NCI-H345 (cell line): ENCODE measurements at places on chromosomes 13 and 19.

DNA sequence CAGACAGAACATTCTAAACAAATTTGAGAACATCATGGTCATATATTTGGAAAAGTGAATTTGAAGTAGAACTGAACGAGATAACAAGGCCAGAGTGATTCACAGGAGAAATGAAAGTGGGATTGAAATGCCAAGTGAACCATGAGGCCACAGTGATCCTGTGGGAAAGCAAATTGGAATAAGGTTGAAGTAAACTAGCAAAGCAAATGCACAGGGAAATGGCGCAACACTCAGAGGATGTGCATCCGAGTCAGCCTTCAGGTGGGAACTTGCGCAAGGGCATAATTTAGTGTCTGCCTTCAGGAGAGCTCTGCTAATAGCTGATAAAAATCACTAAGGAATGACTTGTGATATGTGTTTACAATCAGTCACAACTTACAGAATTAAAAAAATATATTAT lies 696.6 kb downstream of the LIG4 start:
- no peak for DNase-seq

- no peak for DNase-seq
Observed at GRCh38 chr13:60689571-60689970, 292.6 kb downstream of the TDRD3 start.

DNA sequence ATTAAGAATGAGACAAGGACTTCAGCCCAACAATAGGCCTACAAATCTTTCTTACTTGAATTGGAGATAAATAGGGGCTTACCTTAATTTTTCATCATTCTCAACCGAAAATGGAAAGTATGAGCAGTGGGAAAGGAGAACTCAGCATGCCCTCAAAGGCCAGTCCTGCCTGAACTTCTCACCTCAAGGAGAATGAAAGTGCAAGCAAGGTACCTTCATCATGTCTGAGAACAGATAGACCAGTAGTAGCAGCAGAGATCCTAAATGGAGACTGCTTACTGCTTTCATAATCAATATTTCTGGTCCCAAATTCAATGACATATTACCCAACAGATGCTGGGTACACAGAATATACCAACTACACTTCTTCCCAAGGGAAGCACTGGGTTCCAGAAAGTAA lies 194.0 kb upstream of the SLITRK1 start:
- no peak for DNase-seq

DNA sequence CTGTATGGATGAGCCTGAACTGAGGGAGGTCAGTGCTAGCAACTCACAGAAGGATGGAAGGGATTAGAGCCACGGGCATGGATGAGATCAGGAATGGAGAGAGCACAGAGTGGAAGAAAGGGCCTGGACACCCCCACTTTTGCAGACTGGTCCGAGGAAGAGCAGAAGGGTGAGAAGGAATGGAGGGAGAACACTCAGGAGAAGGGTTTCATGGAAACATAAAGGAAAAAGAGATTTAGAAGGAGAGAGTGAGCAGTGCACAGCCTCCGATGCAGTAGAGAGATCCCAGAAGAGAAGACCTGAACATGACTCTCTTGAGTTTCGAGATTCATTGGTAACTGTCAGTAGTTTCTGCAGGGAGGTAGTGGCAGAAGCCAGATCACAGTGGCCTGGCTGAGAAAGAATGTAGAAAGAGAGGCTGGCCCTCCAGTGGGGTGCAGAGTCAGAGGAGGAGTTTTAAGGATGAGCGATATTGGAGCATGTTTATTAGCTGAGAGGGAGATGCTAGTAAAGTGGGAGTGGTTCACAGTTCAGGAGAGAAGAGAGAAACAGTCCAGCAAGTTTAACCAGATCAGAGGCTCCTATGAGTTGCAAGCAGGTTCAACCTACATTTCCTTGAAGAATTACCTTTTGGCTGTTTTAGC lies 108.9 kb downstream of the ZAR1L start:
- no peak for DNase-seq

DNA sequence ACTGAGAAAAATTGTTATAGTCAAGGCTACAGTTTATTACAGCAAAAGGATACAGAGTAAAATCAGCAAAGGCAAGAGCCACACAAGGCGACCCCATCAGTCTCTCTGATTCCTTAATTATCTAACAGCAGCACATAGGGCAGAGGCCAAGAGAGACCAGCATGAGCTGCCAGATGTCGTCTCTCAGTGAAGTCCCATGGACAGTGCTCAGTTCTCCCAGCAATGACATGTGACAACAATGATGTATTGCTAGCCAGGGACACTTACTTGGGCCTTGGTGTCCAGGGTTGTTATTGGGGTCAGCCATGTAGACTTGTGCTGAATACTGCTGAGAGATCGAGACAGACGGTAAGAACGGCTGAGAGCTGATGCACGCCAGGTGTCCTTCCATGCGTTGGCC lies 22.3 kb downstream of the ZSWIM9 start:
- no peak for DNase-seq

DNA sequence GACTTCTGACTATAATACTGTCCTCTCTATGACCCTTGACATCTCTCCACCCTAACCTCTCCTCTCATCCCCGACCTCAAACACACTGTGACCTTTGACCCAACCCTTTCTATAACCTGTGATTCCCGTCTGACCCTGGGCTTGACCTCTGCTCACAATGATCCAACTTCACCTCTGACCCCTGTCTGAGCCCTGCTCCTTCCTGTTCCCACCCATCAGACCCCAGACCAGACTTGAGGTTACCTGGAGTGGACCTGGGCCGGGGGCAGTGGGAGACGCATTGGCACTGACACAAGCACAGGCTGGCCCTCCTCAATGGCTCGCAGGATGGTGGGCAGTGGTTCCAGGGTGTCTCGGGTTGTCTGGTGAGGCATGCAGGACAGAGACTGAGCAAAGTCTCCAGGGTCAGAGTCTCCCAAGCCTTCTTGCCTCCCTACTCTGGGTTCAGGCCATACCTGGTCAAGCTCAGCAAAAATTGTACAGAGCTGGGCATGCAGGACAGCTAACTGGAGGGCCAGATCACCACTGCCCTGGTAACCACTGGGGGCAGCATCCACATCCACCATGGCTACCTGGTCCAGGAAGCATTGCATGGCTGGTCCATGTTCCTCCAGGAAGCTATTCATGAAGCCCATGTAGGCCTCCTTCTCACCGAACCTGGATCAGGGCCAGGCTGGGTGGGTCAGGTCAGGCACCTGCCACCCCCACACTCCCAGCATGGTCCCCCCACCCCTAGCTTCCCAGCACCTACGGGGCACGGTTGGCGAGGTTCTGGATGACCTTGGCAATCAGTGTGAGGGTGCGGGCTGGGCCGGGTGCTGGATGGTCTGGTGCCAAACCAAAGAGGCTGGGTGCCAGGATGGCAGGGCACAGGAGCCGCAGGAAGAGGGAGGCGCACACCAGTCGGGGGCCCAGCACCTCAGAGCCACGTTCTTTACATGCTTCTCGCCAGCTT lies 4.4 kb upstream of the WIZ start:
- DNase-seq = no peak

GRCh38 chr13:40292108-40292507 lies 374.3 kb downstream of the FOXO1 start:
- DNase-seq = no peak

GRCh38 chr13:54845351-54845965 lies 1816.8 kb downstream of the OLFM4 start:
- DNase-seq = no peak

DNA sequence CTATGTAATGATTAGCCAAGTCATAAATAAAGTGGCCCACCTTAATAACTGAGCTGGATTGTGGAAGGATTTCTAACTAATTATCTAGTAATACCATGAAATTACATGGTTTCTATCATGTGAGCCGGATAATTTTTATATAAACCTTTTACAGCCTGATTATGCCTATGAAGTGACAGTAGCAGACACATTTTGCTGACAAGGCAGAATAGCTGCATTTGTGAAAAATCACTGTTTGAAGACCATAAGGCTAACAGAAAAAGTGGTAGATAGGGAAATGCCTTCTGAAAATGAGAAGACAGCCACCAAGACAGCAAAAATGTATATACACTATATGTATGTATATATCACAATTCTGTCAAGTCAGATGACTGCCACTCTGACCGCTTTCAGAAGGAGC lies 27.1 kb downstream of the SLITRK5 start:
- no peak for DNase-seq

- DNase-seq = no peak
Observed at GRCh38 chr13:95138876-95139585, 162.2 kb downstream of the ABCC4 start.

DNA sequence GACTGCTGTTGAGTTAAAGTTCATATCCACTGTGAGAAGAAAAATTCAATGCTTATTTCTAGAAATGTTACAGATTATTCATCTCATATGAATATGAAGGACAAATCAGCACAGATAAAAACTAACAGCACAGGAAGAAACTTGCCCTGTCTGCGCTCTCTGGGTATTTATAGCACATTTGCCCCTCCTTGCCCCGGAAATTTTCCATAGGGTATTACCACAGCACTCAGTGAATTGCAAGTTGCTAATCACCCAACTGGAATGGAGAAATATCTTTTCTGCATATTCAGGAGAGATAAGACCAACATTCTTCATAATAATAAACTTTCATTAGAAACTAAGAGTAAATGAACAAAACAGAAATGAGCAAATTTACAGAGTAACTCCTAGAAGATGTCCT lies 318.0 kb upstream of the KLF12 start:
- no peak for DNase-seq

GRCh38 chr19:12967907-12968306 lies 1.5 kb upstream of the DAND5 start:
- DNase-seq = no peak

DNA sequence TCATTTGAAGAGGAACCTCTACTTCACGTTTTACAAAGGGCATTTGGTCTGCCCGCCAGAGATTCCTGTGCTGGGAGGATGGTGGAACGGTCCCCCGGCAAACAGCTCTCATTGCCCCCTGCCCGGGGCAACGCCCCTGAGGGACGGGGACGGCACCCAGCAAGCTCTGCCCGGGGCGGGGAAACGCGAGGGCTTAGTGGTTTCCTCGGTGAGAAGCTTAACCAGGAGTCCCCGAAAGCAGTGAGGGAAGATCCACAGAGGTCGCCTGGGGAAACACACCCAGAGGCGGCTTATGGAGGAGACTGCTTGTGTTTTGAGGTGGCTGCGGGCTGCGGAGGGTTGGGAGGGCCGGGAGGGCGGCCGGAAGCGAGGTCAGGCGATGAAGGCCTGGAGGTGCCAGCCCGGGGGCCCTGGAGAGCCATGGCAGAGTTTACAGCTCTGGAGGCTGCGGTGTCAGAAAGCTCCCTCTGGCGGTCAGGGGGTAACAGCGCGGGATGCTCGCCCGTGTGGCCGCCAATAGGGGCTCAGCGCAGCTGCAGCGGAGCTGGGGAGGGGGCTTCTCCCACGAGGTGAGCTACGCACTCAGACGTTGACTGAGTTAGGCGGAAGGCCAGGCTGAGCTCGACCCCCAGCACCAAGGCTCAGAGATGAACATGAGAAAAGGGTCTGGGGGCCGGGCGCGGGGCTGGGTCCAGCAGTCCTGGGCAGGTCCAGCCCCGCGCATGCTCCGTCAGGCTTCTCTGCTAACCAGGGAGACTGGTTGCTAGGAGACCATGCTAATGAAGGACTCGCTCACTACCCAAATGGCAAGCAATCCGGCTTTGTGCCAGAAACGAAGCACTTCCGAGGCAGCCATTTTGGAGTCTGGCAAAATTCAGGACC lies 652 bp upstream of the TPGS1 start:
- DNase-seq = peak; percentile 100

- DNase-seq = no peak
Observed at GRCh38 chr13:23212671-23213070, 31.9 kb downstream of the SGCG start.

DNA sequence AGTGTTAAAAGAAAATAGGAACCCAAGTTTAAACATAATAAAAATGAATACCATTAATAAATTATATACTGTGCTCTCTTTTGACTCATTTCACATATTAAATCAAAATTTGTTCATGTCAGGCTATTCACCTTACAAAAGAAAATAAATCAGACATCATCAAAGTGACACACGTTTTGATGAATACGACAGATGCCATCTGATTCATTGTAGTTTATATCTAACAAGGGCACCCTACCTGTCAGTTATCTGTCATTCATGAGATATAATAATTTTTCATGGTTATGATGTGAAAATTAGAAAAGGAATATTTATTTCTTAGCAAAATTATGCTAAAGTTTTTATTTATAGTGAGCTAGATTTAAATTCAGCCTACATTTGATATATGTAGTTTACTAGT lies 188.1 kb upstream of the PCDH17 start:
- DNase-seq = no peak

GRCh38 chr13:74442751-74443150 lies 308.5 kb upstream of the KLF12 start:
- DNase-seq = no peak

- peak; percentile 87 for DNase-seq
Observed at GRCh38 chr19:42191855-42192254, 25.6 kb downstream of the DEDD2 start.

- no peak for DNase-seq
Observed at GRCh38 chr19:52959613-52960295, 2.9 kb downstream of the ZNF816 start.

DNA sequence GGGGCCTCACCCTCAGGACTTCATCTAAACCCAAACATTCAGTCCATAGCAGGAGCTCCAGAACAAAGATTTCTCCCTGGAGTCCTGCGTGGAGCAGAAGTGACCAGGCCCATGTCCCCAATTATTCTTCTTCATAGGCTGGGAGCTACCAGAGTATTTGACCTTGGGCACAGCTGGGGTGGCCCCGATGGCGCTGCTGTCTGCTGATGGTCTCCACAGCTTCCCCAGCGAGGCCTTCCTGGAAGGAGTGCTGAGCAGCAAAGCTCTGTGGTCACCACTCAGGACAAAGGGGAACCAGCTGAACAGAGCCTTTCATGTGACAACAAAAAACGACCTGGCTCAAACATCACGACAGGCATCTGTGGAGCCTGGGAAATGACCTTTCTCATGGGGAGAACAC lies 62.7 kb upstream of the ARGLU1 start:
- DNase-seq = no peak

- DNase-seq = no peak
Observed at GRCh38 chr13:99376924-99377323, 69.7 kb upstream of the GPR183 start.

GRCh38 chr19:55578761-55579747 lies 1.6 kb downstream of the ZNF579 start:
- DNase-seq = no peak

DNA sequence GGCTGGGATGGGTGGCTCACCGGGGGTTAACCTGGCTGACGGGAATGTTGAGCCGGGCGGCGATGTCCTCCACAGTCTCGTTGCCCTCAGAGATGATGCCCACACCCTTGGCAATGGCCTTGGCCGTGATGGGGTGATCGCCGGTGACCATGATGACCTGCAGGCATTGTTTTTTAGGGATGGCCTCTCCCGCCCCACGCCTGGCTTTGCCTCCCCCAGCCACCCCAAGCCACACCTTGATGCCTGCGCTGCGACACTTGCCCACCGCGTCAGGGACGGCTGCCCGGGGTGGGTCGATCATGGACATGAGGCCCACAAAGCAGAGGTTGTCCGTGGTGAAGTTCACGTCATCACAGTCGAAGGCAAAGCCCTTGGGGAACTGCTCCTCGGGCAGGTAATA lies 16.1 kb downstream of the ATP1A3 start:
- DNase-seq = no peak

DNA sequence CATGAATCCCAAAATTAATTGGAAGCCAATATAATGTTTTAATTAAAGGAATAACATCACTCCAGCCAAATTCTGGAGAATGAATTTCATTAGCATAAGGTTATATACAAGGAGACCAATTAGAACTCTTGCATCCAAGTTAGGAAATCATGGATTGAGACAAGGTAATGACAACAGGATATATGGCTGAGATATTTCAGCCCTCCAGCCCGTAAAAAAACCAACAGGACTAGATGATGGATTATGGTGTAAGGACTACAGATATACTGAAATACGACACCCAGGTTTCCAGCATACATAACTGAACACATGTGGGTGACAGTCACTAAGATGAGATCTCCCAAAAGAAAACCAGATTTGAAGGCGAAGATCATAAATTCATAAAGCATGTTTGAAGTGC lies 56.5 kb downstream of the TSC22D1 start:
- no peak for DNase-seq
